Muscle of back (tissue), 13 donors: ENCODE measurements at places on chromosomes 6 and 20.

DNA sequence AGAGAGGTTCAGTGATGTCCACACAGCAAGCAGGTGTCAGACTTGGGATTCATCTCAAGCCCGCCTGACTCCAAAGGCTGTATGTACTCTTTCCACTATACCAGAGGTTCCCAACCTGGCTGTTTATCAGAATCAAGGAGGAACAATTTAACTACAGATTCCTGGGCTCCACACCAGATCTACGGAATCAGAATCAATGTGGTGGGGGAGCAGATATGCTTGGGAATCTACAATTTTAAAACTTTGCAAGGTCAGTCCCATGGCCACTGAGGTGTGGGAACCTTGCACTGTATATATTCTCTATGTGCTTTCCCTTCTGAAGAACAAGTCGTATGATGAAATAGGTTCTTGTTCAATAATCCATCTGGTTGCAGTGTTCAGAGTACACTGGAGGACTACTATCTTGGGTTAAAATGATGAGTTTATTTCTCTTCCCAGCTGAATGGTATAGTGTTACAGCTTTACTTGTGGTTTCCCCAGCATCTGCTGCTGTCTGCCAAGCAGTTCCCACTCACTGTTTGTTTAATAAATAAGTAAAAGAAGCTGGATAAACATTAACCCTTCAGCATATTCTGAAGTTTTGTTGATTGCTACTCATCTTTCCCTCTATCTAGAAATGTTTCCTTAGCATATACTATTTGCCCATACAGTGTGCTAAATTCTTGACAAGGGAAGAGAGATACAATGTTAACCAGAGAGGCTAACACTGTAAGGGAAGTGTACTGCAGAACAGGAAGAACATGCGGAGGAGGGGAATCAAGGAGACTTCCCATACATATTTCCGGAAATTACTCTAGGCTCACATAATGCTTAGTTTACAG, 9.9 kb downstream of the TTI1 start:
- DNase-seq: peak; percentile 57

- DNase-seq: no peak
Measured at GRCh38 chr6:21633511-21634109, 40.1 kb downstream of the SOX4 start.

DNA sequence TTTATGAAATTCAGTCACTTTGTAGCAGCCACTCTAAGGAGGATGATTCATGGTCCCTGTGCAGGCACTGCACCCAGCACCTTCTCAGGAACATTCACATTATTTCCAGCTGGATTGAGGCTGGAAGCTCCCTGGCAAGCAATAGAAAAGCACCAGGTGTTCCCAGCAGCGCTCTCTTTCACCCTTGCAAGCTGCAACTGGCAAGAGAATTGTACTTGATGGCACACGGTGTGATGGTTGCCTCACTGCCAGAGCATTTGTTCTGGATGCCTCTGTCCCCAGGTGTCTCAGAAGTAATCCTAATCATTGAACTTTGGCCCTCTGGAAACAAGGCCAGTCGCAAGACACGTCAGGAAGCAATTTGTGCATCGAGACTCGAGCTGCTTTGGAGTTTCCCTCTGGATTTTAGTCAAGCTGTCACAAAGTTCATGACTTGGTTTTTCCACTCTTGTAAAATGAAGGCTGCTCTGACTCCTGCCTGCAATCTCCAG, 24.9 kb upstream of the PHACTR2 start:
- peak; percentile 58 for DNase-seq

DNA sequence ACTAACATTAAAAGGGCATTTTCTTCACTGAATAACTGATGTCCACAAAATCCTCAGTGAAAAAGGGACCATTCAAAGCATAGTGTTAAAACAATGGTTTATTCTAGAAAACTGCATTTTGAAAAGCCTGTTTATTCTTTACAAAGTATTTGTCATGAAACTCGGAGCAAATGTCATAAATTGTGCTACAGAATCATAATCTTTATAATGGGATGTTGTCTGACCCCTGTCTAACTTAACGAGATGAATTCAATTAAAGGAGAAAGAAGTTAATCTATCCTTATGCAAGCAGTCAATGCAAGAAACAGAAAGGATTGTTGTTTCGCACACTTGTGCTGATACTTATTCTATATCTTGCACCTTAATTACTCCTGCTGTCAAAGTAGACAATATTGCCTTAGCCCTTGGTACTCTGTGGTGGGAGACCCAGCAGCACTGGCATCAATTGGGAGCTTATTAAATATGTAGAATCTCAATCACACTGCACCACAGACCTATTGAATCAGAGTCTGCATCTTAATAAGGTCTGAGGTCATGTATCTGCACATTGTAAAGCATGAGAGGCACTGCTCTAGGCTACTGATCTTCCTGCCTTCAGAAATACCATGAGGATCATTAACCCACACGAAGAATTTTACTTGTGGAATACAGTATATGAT, 708.3 kb downstream of the HDGFL1 start:
- DNase-seq: no peak

DNA sequence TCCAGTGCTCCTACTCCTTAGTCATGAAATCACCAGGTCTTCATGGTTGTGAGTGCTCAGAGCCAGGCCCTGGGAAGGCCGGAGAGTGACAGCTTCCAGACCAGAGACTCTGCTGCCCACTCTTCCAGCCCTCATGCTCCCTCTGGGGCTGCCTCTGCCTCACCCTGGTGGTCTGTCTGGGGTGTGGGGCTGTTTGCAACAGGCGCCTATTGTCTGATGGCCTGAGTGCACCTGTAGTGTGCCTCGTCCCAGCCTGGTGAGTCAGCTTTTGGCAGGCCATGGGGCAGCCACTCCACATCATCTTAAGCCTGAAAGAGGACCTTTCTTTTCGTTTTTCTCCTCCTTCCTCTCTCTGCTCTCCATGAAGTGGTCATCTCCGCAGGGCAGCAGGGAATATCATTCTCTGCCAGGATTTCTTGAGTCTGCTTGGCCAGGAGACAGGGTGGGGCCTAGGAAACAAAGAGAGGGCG, 173.8 kb downstream of the VEGFA start:
- DNase-seq: no peak

- DNase-seq: no peak
Measured at GRCh38 chr6:25028328-25028727, 92.6 kb upstream of the RIPOR2 start.

GRCh38 chr6:109081026-109081425, 13.6 kb downstream of the SESN1 start:
- DNase-seq: no peak
